ENCODE measurements at places on chromosomes 16 and 17.

- DNase-seq: no peak
Measured at GRCh38 chr17:78214706-78215061, 631 bp downstream of the BIRC5 start.

DNA sequence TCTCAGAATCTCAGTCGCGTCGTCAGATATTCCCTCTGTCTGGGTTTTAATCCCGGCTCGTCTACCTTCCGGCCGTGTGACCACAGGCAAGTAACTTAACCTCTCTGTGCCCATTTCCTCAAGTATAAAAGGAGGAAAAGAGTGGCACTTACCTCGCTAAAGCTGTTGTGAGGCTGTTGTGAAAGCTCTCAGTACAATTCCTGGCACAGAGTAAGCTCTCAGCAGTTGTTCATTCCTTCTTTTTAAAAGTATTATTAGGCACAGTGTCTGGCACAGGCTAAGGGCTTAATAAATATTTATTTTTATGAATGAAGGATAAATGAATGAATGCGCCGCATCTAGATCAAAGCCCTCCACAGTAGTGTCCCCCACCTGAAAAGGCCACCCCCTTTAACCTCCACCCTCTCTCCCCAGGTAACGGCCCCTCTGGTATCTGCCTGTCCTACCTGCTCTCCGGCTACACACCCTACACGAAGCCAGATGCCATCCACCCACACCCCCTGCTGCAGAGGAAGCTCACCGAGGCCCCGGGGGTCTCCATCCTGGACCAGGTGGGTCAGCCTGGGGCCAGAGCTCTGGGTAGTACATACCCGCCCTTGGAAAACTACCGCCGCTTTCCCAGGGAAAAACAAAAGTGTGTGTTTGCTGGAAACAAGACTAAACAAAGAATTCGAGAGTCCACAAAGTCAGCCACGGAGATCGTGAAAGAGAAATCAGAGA lies 6.0 kb downstream of the OSGIN1 start:
- no peak for DNase-seq

DNA sequence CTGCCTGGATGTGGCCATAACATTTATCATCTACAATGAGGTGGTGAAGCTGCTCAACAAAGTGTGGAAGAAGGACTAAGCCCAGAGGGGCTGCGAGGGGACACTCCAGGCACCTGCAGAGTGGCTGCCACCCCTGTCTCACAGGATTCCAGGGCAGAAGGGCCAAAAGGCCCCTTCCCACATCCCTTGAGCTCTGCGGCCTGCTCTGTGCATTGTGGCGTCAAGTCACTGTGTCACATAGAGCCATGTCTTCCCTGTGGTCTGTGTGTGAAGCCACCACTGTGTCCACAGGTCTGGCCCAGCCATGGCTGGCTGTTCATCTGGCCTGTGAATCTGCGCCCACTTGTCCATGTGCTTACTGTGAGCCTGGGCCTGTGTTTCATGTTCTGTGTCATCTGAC lies 1714.6 kb downstream of the TP53TG3F start:
- no peak for DNase-seq

DNA sequence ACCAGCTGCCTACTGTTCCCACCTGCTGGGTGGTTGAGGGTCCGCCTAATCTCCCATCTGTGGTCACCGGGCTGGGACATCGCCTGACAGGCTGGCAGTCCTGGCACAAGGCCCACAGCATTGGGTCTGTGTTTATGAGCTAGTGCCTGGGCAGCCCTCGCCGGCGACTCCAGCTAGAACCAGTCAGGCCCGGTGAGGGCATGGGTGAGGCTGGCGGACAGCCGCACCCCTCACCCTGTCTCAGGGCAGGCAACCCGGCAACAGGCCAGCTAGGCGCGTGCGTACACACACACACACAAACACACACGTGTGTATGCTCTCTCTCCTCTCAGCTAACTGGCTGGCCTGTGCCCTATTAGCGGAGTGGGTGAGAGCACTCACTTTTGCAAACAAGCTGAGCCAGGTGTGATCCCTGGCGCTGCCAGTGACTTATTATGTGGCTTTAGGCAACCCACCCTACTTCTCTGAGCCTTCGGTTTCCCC lies 10.4 kb downstream of the HSD11B2 start:
- no peak for DNase-seq

- DNase-seq: no peak
Measured at GRCh38 chr16:67713647-67714273, 5.4 kb downstream of the GFOD2 start.

All from chondrocyte (in vitro differentiated cells).